ENCODE measurements at places on chromosomes 1 and 21.

DNA sequence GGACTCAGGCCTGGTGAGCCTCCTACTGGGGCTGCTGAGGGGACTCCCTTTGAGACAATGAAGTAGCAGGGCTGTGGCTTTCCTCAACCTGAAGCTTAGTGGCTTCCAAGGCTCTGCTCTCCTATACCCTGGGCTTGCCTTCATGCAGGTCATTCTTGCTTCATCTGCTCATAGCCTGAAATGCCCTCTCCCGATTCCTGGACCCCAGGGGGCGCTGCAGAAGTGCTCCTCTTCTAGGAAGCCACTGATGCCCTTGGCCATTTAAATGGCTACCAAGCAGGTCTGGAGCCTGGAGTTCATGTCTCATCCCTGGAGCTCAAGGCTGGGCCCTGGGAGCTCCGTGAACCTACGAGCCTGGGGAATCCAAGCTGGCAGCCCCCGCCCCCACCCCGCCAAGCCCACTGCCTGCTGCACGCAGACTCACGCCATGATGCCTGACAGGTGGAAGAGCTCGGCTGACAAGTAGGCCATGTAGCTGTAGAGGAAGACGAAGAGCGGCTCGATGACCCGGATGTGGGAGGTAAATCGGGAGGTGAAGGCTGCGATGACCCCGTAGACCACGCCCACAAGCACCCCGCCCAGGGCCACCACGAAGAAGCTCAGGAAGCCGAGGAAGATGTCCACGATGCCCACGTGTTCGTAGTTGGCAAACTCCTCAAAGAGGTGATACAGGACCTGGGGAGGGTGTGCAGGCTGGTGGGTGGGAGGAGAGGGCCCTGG is 45.7 kb downstream of the SLC9A1 start:
- DNase-seq: no peak

DNA sequence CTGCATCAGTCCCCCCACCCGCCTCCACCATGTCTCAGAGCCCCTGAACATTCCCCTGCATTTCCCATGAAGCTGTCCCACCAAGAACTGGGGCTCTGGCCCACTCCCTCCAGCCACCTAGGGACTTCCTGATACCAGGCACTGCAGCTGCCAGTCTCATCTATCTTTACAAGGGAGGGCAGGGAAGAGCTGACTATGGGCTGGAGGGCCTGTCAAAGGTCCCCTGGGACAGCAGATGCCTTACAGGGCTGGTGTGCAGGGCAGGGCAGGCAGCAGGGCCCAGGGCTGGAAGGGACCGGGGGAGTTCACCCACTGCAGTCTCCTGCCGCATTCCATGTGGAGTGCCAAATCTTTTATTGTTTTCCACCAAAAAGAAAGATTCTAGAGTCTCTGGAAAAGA is 17.6 kb downstream of the SHISA4 start:
- DNase-seq: no peak

GRCh38 chr1:116769104-116769452 is 14.8 kb downstream of the CD2 start:
- DNase-seq: no peak

GRCh38 chr21:38054334-38054733 is 138.1 kb upstream of the KCNJ6 start:
- no peak for DNase-seq

All from frontal cortex (tissue), 4 donors.